ENCODE measurements at places on chromosomes 7 and 10. TPM values are rescaled to one million over a fixed set of nuclear protein-coding genes. Genes with fewer than 3 reads are reported as not detected.

Gene FAM237B
- not detected for total RNA-seq

GRCh38 chr10:30430544-30431298 lies 3.3 kb upstream of the MAP3K8 start:
- peak overlapping the region; percentile 39 for H3K27ac ChIP-seq
- no peak overlapping the region for H3K4me3 ChIP-seq
- no peaks in the 10 kb centered on the region for H3K27me3 ChIP-seq
- H3K4me1 ChIP-seq = peaks cover 3% of the 10 kb centered on the region
- no peaks in the 10 kb centered on the region for H3K36me3 ChIP-seq

GRCh38 chr10:44890696-44891563 lies 20.2 kb upstream of the TMEM72 start:
- H3K4me3 ChIP-seq = no peak overlapping the region
- H3K36me3 ChIP-seq = no peaks in the 10 kb centered on the region
- no peaks in the 10 kb centered on the region for H3K27me3 ChIP-seq
- H3K4me1 ChIP-seq = no peaks in the 10 kb centered on the region

Gene SCIN
- total RNA-seq = 1.3 TPM

GRCh38 chr7:25028370-25029021 lies 48.5 kb upstream of the OSBPL3 start:
- no peaks in the 10 kb centered on the region for H3K36me3 ChIP-seq
- H3K27ac ChIP-seq = no peak overlapping the region
- H3K4me3 ChIP-seq = no peak overlapping the region
- peaks cover 3% of the 10 kb centered on the region for H3K4me1 ChIP-seq
- no peaks in the 10 kb centered on the region for H3K27me3 ChIP-seq
- no peak for DNase-seq

DNA sequence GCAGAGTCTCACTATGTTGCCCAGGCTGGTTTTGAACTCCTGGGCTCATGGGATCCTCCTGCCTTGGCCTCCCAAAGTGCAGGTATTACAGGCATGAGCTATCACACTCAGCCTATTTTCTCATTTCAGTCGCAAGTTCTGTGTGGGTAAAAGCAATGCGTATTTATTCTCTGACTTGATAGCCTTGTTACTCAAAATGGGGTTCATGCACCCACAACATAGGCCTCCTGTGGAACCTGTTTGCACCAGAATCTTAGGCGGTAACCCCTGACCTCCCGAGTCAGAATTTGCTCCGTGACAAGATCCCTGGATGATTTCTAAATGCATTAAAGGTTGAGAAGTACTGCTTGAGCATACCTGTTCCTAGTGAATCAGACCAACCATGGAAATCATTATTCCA lies 7.3 kb downstream of the IL2RA start:
- H3K27ac ChIP-seq = no peak overlapping the region
- peaks cover 7% of the 10 kb centered on the region for H3K4me1 ChIP-seq
- no peak for DNase-seq

DNA sequence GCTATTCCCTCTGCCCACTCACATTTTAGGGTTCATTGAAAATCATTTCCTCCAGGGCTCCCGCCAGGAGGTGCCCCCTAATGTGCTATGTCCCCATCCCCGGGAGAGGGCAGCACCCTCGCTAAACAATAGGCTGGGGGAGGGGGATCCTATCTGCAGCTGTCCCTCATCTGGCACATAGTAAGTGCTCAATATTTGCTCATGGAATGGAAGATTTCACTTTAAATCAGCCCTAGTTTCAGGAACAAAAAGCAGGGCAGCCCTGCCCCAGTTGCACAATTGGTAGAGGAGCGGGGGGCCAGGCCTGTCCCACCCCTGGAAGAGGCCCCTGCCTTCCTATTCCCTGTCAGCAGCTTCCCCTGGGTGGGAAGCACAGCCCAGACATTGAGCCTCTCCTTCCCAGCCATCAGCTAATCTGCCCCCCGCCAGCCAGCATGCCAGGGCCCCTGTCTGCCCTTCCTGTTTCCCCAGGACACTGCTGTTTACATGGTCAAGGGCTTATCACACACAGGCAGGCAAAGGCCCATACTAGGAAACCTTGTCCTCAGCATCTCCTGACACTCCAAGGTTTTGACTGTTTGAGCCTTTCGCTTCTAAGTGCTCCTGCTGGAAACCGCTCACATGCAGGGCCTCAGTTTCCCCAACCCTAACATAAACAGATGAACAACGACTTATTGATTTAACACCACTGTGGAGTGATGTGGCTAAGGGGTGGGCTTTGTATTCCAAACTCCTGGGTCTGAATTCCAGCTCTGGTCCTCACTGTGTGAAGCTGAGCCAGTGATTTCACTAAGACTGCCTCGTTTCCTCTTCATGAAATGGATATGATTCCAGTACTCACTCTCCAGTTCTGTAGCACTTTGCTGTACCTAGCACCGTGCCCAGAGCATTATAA lies 130.7 kb upstream of the ZMIZ1 start:
- no peak for DNase-seq
- H3K27ac ChIP-seq = no peak overlapping the region
- no peak overlapping the region for H3K4me3 ChIP-seq
- no peaks in the 10 kb centered on the region for H3K27me3 ChIP-seq
- H3K36me3 ChIP-seq = no peaks in the 10 kb centered on the region
- H3K4me1 ChIP-seq = no peaks in the 10 kb centered on the region

DNA sequence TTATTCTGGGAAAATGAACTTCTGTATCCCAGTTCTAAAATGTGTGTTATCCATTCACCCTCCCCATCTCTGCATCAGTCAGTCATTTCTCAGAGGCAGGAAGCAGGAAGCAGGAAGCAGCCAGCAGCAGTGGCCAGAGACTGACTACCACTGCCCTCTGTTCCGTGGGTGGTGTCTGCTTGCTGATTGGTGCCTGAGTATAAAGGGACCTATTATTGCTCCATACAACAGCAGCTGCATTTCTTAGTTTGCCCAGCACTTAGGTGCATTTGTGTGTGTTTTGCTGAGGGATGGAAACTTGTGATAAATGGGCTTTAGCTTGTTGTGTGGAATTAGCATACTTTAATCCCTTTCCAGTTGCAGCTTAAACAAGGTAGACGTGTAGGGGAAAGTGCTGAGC lies 582.2 kb downstream of the SORCS1 start:
- no peak overlapping the region for H3K27ac ChIP-seq
- H3K4me1 ChIP-seq = no peaks in the 10 kb centered on the region
- no peaks in the 10 kb centered on the region for H3K27me3 ChIP-seq
- H3K4me3 ChIP-seq = no peak overlapping the region
- DNase-seq = no peak

Gene FOXI2
- not detected for total RNA-seq

Gene PTN
- 5.7 TPM for total RNA-seq

DNA sequence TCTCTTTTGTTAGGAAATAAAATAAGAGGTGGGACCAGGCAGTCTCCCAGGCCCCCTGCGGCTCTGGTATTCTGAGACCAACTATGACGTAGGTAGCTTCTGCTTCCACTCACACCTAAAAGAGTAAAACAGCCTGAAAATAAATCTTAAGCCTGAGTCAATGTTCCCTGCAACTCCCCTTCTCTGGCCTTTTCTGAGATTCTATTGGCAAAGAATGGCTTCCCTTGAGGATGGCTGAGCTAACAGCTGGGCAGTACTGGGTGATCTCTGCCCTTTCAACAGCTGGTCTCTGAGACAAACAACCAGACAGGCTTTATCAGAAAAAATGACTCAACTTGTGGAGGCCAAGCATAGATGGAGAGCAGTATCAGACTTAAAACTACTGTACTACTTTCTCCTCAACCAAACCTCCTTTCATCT lies 58.7 kb downstream of the CREB3L2 start:
- H3K36me3 ChIP-seq = no peaks in the 10 kb centered on the region
- no peak overlapping the region for H3K4me3 ChIP-seq
- H3K27me3 ChIP-seq = no peaks in the 10 kb centered on the region
- peak; percentile 49 for DNase-seq

DNA sequence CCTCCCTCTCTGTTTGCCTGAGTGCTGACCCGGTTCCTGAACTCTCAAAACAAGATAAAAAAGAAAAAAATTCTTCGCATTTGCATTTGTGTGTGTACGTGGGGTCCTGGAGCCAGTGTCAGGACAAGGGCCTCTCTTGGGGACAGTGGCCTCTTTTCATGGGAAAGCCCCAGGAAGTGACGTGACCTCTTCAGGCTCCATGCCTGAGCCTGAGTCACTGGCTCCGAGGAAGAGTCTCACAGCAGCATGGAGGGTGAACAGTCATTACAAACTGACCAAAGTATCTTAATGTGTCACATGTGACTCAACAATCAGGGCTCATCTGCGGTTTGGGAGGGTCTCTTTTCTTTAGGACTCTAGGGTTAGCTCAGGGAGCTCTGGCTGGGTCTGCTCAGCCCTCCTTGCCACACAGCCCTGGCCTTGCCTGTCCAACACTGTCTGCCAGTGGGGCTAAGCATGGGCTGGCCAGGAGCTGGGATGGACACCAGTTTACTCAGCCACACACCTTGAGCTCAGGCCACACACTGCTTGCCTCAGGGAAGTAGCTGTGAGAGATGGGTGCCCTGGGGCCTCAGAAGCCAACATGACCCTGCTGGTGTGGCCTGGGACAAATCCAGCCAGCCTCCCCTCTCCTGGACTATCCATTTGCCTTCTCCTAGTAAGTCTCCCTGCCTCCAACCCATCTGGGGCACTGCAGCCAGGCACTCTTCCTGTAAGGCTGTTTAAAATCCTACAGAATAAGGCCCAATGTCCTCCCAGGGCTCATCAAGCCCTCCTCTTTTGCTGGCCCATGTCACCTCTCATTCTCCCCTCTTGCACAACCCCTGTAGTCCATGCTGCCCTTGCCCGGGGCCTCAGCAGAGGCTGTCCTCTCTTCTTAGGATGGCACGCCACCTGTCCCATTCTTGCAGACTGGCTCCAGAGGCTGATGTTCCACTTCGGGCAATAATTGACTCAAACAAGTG lies 10.5 kb downstream of the TMEM273 start:
- H3K27me3 ChIP-seq = no peaks in the 10 kb centered on the region
- H3K4me1 ChIP-seq = no peaks in the 10 kb centered on the region
- H3K27ac ChIP-seq = no peak overlapping the region
- H3K36me3 ChIP-seq = no peaks in the 10 kb centered on the region
- DNase-seq = no peak

Gene GSTO2
- 9.6 TPM for total RNA-seq

DNA sequence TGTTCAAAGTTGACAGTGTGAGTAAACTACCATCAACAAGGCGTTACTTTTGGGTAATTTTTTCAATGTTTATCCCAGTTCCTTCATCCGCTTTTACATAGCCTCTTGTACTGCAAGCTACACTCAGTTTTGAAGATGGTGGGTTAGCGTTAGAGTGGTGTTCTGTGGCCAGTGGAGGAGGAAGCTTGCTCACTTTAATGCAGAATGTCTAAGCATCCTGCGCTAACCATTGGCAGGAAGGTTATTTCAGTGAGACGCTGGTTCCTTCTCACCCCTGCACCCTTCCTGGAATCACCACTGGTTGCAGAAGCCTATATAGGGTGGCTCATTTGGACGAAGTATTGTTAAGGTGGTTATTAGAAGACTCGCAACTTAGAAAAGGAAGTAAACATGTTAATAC lies 159.1 kb downstream of the CELF2 start:
- H3K27me3 ChIP-seq = no peaks in the 10 kb centered on the region
- no peaks in the 10 kb centered on the region for H3K4me1 ChIP-seq
- H3K4me3 ChIP-seq = no peak overlapping the region

DNA sequence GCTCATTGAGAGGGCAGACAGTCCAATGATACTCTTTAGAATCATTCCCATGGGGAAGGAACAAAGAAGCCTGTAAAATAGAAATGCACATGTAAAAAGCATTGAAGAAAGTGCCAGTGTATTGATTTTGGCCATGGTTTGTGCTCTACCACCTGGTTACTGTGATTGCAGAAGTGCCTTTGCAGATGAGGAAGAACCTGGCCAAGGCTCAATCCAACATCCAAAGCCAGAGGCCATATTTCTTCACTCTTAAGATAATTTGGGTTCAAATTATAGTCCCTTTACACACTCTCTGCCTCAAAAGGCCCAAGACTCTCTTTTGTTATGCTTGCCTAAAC lies 122.1 kb downstream of the EGFR start:
- H3K4me3 ChIP-seq = no peak overlapping the region
- H3K36me3 ChIP-seq = no peaks in the 10 kb centered on the region
- H3K27me3 ChIP-seq = no peaks in the 10 kb centered on the region
- no peak overlapping the region for H3K27ac ChIP-seq

- H3K27me3 ChIP-seq = no peaks in the 10 kb centered on the region
- H3K4me1 ChIP-seq = peaks cover 26% of the 10 kb centered on the region
- no peak overlapping the region for H3K27ac ChIP-seq
These were observed 82.7 kb upstream of the KMT2E start for GRCh38 chr7:104931181-104931781.

DNA sequence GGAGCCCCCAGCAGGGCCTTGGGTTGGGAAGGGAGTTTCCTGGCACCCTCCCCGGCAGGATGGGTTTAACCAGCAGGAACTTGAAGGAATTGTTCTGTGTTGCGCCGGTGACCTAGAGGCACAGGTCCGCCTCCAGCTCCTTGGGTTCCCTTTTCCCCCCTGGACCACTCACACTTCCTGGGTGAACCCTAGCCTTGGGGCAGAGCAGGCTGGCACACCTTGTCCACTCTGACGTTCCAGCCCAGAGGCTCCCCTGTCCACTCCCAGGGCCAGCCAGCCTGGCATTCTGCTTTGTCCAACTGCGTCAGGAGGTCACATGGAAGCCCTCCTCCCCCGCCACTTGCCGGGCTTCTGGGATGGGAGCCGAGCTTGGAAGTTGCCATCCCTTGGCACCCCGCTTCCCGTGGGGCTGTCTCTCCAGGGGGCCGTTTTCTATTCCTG lies 25.8 kb downstream of the TMEM120A start:
- peak overlapping the region; percentile 32 for H3K27ac ChIP-seq
- no peaks in the 10 kb centered on the region for H3K36me3 ChIP-seq
- H3K4me1 ChIP-seq = peaks cover 1% of the 10 kb centered on the region
- H3K4me3 ChIP-seq = no peak overlapping the region
- no peak for DNase-seq

GRCh38 chr10:118568327-118568848 lies 27.1 kb downstream of the PRLHR start:
- H3K27me3 ChIP-seq = no peaks in the 10 kb centered on the region
- H3K4me1 ChIP-seq = peaks cover 20% of the 10 kb centered on the region
- no peaks in the 10 kb centered on the region for H3K36me3 ChIP-seq
- no peak overlapping the region for H3K27ac ChIP-seq
- DNase-seq = peak; percentile 67

GRCh38 chr7:96674565-96674964 lies 35.1 kb downstream of the SEM1 start:
- no peak overlapping the region for H3K4me3 ChIP-seq
- H3K27me3 ChIP-seq = no peaks in the 10 kb centered on the region
- no peaks in the 10 kb centered on the region for H3K4me1 ChIP-seq
- no peak for DNase-seq
- no peaks in the 10 kb centered on the region for H3K36me3 ChIP-seq

Gene LANCL2
- total RNA-seq = 10.9 TPM

DNA sequence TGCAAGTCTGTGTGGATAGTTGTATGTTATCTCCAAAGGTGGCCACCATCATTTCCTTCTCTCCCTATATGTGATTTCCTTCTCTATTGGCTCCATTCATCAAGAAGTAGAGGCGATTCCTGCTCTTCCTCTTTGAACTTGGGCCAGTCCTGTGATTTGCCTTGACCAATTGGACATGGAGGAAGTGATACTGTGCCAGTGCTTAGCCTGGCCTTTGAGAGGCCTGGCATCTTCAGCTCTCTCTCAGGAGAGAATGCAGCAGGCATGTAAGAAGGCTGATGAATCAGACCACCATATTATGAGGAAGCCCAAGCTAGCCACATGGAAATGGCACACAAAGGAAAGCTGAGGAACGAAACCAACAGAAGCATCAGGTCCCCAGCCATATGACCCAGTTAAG lies 195.0 kb upstream of the SVIL start:
- no peaks in the 10 kb centered on the region for H3K27me3 ChIP-seq
- no peak overlapping the region for H3K4me3 ChIP-seq
- H3K27ac ChIP-seq = no peak overlapping the region
- H3K4me1 ChIP-seq = no peaks in the 10 kb centered on the region
- no peaks in the 10 kb centered on the region for H3K36me3 ChIP-seq

Measured in body of pancreas (tissue), 4 donors.